ENCODE measurements at places on chromosomes 7 and 10.

DNA sequence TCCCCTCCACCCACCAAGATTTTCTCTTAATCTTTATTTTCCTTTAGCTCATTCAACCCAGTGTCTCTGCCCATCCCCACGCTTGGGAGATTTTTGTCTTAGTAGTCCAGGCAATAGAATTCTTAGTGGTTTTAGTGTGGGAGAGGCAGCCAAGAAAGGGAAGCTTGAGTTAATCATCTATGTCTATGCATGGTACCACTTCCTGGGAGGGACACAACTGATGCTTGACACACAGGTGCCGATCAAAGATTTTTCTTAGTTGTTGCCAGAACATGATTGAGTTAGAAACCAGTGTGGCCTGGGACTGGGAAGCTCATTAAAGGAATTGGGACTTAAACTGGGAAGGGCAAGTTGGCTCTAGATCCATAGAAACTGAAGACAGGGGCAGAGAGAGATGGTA lies 3.1 kb downstream of the STRA8 start:
- DNase-seq, result no peak

DNA sequence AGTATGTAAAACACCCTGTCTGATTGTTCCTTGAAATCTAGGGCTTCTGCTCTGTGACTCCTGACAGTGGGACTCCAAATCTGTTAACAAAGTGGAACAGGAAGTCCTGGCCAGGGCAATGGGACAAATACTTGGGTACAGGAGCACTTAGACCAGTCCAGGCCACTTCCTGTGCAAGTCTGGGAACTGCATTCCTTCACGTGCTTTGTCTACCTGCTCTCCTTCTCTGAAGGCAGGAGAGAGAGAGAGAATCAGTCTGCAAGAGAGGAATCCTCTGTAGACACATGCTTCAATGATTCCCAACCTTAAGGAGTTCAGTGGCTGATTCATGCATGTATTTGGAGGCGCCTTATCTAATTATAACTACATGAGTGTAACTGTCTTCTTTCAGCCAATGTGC lies 530.2 kb downstream of the GATA3 start:
- no peak for DNase-seq

- DNase-seq, result no peak
Observed at GRCh38 chr10:48590945-48591344, 13.9 kb downstream of the ARHGAP22 start.

GRCh38 chr7:5425507-5426225 lies 2.0 kb upstream of the TNRC18 start:
- DNase-seq, result peak; percentile 89

GRCh38 chr7:20238754-20239324 lies 21.7 kb upstream of the MACC1 start:
- no peak for DNase-seq

DNA sequence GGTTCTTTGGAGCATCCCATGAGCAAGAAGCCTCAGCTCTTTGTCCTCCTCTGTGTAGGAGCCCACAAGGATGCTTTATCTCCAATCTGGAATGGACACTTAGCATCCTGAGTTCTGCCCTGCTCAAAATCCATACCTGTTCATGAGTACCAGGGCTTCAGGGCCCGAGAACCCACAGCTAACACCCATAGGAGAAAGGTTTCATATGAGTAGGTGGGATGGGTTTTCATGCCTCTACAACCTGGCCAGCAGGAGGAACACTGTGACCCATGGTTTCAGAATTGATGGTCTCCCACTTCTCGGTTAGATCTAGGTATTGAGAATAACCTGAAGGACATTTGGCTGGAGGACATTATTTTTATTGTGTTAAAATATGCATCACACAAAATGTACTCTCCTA lies 57.8 kb downstream of the TBXAS1 start:
- no peak for DNase-seq

- no peak for DNase-seq
Observed at GRCh38 chr10:90993340-90993739, 72.5 kb upstream of the ANKRD1 start.

- DNase-seq, result peak; percentile 73
Observed at GRCh38 chr10:93437946-93438612, 44.1 kb downstream of the MYOF start.

DNA sequence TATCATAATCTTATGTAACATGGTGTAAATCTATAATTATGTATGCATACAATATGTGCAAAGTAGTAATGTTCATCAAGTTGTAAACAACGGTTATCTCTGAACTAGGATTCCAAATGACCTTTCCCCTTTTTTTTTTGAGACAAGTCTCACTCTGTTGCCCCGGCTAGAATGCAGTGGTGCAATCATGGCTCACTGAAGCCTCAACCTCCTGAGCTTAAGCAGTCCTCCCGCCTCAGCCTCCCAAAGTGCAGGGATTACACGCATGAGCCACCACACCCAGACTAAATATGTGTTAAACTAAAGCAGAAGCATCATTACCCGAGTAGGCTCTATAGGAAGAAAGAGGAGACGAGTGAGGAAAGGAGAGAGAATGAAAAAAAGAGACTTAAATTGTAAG lies 7.8 kb upstream of the KMT2C start:
- DNase-seq, result no peak

DNA sequence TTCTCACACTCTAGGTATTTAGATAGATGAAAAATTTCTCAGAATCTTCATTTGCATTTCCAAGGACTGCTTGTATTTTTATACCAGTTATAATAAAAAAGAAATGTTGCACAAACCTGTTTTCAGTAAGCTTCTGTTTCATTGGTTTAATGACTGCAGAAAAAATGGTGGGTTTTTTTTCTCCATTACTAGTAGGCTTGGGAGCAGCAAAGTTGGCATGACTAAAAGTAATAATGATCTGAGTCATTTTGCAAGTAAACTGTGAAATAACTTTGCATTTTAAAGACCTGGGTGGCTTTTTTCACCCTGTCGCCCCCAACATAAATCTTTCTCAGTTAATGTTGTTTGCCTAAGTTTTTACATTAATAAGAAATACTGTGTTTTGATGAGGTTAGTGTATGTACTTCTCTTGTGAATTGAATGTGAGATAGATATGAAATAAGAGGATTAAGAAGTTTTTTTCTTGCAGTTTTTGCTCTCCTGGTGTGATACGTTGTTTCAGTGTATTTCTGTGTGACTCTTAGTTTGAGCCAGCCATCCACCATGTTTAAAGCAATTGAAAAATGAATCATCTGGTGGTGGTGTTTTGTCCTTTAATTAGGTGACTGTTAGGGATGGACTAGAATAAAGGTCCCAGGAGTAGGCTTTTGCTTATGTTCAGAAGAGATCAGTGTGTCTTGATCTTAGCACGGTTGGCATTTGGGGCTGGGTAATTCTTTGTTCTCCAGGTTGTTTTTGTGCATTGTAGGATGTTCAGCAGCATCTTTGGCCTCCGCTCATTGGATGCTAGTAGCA lies 1.8 kb downstream of the GNAI1 start:
- peak; percentile 63 for DNase-seq

- DNase-seq, result no peak
Observed at GRCh38 chr10:102147561-102147960, 4.6 kb upstream of the NOLC1 start.

DNA sequence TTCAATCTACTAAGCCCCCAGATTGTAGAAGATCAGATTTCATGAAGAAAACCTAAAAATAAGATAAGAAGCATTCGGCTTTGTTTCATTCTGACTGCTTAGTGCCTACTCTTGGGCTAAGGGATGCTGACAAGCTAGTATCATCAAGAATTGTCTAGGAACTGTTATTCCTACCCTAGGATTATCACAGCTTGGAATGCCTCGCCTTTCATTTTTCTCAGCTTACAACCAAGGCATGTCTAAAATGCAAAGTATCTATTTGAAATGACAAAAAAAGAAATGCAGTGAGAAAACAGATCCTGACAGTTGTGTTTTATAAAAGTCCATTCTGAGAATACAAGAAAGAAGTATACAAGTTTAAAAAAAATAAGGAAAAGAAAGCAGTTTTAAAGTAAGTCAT lies 441.0 kb downstream of the KCNMA1 start:
- DNase-seq, result no peak

DNA sequence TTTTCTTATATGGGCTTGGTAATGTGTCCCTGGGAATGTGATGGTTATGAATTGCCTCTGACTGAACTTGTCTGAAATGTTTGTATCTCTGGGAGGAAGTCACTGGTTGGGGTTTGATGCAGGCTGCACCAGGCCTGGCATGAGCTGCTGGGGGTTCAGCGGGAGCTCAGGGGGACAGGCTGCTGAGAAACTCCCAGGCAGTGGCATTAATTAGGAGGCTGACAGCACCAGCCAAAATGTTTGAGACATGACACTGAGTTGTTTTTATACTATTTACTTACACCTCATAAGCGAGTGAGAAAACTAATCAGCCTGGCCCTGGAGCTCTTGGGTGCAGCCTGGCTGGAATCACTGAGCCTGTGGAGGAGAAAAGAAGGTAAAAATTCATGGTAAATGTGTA lies 124.1 kb upstream of the SORCS3 start:
- DNase-seq, result no peak

- no peak for DNase-seq
Observed at GRCh38 chr7:155692317-155692716, 47.9 kb downstream of the RBM33 start.

DNA sequence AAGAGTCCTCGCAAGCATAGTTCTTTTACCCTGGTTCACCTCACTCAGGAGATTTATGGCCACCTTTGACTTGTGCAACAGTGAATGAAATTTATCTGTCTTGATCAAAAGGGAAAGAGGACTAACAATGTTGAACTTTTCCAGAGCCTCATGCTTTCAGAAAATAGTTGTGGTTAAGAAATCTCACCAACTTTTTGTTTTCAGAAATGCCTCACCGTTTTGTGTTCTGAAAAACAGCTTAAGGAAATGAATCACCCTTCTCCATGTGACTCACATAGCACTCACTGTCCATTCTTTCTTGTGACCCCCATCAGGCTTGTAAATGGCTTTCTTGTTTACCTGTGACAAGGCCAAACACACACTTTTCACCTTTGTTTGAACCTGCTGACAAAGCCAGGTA lies 148.6 kb upstream of the FAM3C start:
- peak; percentile 89 for DNase-seq

- DNase-seq, result no peak
Observed at GRCh38 chr10:100749309-100750217, 4.2 kb downstream of the PAX2 start.

DNA sequence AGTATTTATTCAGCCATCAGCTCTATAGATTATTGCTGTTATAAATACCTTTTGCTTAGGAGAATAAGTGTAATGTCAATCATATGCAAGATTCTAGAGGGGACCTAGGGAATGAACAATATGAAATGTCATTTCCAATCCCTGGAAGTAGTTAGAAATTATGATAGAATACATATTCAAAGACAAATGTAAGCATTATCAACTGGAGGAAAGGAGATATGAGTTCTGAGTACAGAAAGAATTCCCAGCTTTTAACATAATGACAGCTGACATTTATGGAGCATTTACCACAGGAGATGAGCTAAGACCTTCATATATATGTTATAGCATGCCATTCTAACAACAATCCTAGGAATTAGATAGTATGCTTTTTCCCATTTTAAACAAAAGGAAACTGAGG lies 86.2 kb downstream of the FAM13C start:
- DNase-seq, result no peak

DNA sequence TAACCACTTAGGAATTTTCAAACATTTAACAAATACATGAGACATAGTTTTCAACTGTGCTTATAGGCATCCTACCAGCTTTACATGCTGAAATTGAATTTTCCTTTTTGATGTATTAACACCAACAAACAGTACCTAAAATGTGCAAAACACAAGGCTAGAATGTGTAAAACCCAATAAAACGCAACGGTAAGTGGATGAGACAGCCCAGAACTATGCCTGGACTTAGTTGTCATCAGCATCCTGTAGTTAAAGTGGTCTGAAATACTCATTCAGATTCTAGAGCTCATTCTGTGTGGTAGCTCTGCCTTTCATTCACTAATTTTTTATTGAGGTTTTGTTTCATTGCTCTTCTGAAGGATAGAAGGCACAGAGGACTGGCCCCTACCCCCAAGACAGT lies 137.1 kb downstream of the BMPER start:
- DNase-seq, result peak; percentile 49

GRCh38 chr7:66013938-66014337 lies 31.9 kb upstream of the GUSB start:
- peak; percentile 62 for DNase-seq

DNA sequence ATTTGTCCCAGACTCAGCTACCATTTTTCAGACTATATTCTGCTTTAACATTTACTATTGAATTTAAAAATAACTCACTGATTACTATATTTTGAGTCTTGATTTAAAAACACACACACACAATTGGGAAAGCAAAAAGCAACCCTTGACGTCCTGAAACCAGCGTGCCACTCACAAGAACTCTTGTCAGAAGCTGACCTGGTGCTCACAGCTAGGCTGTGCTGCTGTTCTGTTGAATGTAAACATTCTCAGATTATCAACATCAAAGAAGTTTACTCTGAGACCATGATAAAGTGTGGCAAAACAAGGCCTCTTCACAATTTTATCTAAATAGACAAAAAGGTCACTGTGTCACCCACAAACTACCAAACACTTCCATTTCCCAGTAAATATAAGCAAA lies 62.6 kb upstream of the CACNA2D1 start:
- DNase-seq, result peak; percentile 7

DNA sequence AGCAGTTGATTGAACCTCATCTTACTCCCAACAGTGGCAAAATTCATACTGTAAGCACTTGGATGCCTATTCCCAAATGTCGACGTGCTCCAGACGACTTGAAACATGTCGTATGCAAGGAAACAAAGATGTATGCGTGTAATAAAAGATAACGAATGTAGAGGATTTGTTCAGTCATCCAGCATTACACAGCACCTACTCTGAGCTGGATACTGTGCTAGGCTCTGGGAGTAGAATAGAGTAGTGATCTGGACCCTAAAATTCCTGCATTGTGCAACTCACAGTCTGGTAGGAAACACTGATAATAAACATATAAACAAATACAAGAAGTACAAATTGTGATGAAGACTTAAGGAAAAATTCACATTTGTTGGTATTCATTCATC lies 5.6 kb upstream of the TBX20 start:
- DNase-seq, result no peak

GRCh38 chr10:3779158-3779741 lies 5.8 kb downstream of the KLF6 start:
- peak; percentile 45 for DNase-seq

DNA sequence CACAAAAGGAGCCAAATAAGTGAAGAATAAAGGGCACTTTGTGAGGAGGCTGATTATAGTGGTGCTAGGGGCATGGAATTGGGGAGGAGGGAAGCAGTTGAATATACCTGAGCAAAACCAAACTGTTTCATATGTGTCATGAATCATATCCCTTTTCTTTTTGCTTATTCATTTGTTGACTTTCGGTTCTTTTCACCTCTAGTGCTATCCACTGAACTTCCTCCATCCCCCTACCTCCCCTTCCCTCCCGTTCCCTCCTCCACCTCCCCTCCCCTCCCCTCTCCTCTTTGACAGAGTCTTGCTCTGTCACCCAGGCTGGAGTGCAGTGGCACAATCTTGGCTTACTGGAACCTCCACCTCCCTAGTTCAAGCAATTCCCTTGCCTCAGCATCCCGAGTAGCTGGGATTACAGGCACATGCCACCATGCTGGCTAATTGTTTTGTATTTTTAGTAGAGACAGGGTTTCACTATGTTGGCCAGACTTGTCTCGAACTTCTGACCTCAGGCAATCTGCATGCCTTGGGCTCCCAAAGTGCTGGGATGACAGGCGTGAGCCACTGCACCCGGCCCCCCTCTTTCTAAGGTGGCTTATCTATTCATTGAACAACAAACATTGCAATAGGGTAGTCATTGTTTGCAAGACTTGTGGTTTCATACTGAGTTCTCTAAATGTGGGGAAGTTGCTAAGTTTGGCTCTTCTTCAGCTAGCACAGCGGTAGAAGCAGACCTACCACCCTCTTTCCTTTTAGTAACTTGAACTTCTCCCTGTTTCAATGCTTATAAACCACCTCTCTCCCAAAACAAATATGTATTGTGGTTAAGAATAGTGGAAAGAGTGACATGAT lies 150.4 kb upstream of the PRPS1L1 start:
- DNase-seq, result no peak

Measured in IMR-90 (cell line).